ENCODE measurements at places on chromosomes 5 and 9.

DNA sequence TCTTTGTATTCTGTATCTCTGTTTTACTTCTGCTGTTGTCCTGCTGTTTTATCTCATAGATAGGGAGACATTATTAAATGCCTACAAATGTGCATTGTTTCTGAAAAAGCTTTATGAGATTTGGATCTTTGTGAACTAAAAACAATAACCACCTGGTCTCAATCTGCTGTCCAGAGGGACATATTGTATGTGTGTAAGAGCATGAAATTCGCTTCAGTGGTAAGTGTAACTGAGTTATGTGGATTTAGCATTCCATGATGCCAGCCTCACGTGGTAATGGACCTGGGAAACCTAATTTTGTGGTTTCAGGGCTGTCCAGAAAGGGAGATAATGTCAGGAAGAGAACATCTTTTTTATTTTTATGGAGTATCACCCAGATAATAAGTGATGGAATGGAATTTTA lies 119.3 kb downstream of the GDNF start:
- DNase-seq: no peak

DNA sequence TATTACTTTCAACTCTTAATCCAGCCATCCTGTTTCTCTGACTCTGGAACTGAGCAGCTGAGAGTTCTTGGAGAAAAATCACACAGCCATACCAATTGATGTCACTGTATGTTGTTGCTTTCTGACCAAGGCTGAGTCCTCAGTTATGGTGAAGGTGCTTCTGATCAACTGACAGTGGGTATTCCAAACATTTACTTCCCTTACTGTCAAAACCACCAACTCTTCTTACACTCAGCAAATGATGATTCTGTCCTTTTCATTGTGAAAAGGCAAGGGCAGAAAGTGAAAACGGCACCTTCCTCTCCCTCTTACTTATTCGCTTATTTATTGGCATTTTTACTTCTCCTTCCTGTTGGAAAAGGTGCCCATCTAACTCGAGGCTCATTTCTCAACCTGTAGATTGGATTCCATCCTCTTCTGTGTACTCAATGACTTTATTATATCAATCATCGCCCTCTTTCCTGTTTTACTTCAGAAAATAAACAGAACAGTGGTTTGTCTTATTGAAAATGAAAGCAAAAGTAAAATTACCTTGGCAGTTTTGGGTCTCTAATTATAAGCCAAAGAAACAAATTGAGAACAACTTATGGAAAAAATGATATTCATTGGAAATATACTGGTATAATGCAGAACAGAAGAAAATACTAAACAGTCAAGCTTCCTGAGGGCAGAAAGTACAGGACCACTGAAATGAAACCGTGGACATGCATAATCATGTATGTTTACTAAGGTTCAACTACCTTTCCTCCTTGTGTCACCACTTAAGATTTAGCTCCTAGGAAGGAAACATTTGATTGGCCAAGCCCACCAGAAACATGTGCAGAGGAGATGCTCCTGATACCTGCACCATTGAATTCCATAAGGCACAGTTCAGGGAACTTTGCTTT lies 104.5 kb upstream of the CHD1 start:
- DNase-seq: no peak

DNA sequence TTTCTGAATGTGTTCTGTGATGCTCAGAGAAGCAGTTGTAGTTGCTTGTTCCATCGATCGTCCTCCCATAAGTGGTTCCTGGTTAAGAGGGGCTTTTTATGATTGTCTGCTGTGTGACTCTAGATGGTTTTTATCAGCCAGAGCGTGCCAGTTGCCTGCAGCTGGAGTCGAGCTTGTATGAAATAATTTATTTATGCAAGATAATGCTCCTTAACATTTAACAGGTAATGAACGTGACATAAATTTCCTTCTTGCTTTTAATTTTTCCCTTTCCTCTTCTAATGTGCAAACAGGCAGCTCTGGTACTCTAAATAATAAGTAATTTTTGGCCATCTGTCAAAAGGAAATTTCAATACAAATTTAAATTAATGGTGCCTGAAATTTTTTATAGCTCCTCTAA lies 84.4 kb downstream of the TLE4 start:
- no peak for DNase-seq

DNA sequence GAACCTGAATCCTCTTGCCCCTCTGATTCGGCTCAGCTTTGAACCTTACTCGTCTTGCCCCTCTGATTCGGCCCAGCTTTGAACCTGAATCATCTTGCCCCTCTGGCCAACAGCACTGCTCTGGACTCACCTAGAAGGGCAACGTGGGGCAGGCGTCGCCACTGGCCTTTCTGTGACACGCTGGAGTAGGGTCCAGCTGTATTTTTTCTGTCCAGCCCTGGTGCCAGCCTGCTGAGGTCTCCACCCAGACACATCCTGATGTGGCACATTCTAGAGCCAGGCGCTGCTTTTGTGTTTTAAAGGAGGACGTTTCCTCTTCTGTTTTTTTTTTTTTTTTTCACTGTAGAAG lies 15.2 kb upstream of the CPEB4 start:
- no peak for DNase-seq

GRCh38 chr5:135393229-135393628 lies 5.8 kb downstream of the MACROH2A1 start:
- no peak for DNase-seq

- no peak for DNase-seq
Observed at GRCh38 chr5:160432196-160432595, 10.5 kb downstream of the PTTG1 start.

DNA sequence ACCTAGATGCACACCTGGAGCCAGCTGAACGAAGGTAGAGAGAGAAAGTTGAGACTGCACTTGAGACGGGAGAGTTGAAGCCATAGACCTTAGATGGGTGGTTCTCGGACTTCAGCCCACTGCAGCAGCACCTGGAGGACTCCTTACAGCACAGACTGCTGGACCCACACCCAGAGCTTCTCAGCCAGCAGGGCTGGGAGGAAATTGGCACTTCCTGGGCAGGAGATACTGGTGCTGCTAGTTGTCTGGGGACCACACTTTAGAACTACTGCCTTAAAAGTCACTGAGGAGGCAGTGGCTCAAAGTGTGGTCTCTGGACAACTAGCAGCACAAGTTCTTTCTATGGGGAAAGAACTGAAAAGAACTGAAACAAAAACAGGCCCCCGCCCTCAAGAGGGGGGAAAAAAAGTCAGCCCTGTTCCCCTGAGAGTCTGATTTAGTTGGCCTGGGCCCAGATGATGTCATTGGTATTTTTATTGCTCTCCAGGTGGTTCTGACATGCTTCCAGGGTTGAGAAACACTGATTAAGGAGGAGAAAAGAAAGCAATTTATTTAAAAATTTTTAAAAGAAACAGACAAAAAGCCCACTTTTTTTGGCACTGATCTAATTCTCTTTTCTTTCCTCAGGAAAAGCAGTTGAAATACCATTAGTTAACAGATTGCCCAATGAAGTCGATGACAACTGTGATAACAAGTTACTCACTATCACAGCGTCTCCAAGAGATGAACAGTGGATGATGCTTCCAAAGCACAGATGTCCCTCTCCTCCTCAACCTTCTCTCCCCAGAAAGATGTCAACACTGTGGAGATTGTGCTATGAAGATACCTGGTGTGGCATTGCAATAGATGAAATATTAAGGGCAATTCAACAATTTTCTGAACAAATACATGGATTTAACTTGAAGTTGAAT lies 73.6 kb upstream of the ADAMTS16 start:
- DNase-seq: no peak

- no peak for DNase-seq
Observed at GRCh38 chr9:35972093-35972492, 14.1 kb upstream of the OR2S2 start.

DNA sequence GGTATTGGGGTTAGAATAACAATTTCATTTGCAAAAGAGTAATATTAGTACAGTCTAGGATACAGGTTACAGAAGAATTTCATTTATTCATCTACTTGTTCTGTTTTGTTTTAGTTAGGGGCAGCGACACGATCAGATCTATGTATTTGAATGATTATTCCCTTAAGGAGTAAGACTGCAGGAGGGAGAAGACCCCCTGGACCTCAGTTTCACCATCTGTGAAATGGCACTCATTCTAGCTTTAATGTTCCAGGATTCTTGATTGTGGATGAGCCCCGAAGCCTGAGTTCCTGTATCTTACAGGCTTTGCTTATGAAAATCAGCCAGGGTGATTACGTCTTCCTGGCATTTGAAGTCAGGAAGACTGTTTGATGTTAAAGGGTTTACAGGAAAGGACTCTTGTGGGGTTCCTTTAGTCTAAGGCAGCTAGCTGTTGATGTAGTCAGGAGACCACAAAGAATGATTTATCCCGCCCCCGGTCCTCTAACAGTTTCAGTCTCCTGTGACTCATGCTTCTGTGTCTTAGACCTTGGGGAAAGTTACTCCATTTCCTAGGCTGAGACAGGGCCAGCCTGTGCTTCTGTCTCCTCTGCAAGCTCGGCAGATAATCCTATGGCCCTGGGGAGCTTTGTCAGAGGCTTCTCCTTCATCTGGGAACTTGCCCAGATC lies 11.5 kb downstream of the SMIM3 start:
- no peak for DNase-seq

- no peak for DNase-seq
Observed at GRCh38 chr9:127424676-127424999, 456 bp downstream of the ZNF79 start.

- no peak for DNase-seq
Observed at GRCh38 chr5:53068291-53068836, 41.2 kb downstream of the MOCS2 start.

DNA sequence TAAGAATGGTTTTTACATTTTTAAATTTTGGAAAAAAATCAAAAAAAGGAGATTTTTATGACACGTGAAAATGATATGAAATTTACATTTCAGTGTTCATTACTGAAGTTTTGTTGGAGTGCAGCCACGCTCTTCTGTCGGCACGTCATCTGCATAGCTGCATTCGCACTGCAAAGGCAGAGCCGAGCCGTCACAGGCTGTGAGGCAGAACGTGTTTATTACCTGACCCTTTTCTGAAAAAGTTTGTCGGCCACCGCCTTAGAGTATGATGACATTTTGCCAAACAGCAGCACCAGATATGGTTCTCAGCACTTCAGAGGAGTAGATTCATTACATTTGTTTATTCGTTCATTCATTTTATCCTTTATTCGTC lies 24.1 kb downstream of the HRH2 start:
- no peak for DNase-seq

- DNase-seq: no peak
Observed at GRCh38 chr9:8179381-8180053, 379.9 kb upstream of the DMAC1 start.

- DNase-seq: no peak
Observed at GRCh38 chr5:1792842-1793266, 6.8 kb downstream of the MRPL36 start.

- no peak for DNase-seq
Observed at GRCh38 chr9:132849185-132849706, 28.8 kb downstream of the AK8 start.

DNA sequence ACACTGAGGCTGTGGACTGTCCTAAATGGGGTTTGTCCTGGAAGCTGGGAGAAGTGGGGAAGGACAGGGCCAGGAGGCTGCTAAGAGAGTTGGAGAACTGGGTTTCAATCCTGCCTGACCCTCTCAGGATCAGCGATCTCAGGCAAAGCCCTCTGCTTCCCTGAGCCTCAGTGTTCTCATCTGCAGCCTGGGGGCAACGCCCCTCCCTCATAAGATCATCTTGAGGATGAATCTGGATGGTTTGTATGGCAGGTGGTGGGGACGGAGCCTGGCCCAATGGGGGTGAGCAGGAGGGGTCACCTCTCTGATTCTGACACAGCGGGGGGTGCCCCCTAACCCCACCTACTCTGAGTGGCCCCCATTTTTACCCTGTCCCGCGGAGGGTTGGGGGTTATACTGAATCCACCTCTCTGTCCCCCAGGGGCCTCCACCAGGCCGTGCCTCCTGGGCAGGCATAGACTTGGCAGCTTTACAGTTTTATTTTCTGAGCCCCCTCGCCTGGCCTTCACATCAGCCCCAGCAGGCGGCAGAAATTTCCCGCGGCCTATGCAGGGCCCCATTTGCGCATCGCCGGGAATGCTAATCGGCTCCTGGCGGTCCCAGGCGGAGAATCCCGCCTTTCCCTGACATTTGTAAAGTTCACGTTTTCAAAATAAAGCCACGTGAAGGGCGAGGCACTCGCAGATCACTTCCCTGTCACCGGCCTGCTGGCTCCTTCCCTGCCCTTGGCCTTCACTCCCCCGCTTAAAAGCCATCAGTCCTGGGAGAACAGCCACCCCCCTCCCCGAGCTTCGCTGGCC lies 17.8 kb upstream of the LAMC3 start:
- DNase-seq: no peak

GRCh38 chr5:87027570-87027969 lies 240.1 kb upstream of the RASA1 start:
- DNase-seq: no peak

- DNase-seq: no peak
Observed at GRCh38 chr5:91025449-91025848, 357.7 kb downstream of the ARRDC3 start.

DNA sequence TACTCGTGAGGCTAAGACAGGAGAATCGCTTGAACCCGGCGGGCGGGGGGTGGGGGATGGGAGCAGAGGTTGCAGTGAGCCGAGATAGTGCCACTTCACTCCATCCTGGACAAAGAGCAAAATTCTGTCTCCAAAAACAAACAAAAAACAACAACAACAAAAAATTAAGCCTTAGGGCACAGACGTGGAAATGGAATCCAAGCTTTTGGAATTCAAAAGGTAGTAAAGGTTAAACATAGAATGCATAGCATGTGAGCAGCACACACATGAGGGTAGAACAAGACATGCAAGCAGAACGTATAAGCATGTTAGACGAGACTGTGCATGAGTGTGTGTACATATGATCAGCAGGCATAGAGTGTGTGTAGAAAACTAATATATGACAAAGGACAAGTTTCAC lies 68.0 kb downstream of the PTBP3 start:
- no peak for DNase-seq

DNA sequence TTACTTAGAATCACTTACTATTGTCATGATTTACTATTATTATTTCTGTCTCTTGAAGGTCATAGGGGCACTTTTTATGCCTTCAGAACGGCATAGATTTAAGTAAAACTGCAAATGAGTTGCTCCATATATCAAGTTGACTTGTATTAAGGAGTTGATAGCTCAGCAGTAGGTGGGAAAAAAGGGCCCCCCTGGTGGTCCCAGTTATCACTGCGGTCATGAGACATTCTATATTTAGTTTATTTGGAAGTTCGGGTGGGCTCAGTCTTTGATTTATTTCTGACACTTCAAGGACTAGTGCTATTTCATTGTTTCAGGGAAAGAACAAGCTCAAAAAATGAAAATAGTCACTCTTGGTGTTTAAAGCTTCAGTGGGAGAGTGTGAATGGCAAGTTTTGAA lies 159.3 kb downstream of the SLC24A2 start:
- no peak for DNase-seq

GRCh38 chr5:172715931-172716682 lies 54.9 kb downstream of the DUSP1 start:
- no peak for DNase-seq

DNA sequence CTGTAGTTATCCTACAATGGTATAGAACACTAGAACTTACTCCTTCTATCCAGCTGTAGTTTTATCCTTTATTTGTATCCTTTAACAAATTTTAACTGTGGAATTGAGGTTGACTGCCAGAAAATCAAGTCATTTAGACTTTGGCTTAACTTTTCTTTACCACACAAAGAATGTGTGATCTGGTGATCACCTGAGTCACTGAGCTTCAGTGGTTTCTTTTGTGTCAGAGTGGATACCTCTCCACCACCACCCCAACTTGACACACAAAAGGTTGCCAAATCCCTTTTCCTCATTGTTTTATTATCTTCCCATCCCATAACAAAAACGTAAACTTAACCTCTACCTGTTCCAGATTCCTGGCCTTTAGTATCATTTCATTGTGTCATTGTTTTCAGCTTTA lies 5.5 kb downstream of the OTULIN start:
- no peak for DNase-seq

Data from NCI-H526 treated with DMSO at 0.1 percent for 48 hours (cell line).